Hindlimb muscle (tissue), 1 donor: ENCODE measurements at places on chromosomes 3 and 15. TPM values are rescaled to one million over a fixed set of nuclear protein-coding genes. Genes with fewer than 3 reads are reported as not detected.

GRCh38 chr3:173920386-173920785, 522.8 kb downstream of the NLGN1 start:
- no peak for DNase-seq

DNA sequence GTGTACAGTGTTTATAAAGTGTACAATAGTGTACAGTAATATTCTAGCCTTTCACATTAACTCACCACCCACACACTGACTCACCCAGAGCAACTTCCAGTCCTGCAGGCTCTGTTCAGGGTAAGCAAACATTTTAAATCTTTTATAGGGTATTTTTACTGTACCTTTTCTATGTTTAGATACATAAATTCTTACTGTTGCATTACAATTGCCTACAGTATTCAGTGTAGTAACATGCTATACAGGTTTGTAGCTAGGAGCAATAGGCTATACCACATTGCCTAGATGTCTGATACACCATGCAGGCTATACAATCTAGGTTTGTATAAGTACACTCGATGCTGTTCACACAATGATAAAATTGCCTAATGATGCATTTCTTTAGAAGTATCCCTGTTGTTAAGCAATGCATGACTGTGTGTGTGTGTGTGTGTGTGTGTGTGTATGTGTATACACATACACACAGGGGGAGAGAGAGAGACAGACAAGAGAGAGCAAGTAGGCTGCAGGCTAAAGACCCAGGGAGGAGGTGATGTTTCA, 72.5 kb upstream of the PRR23C start:
- DNase-seq, result no peak

DNA sequence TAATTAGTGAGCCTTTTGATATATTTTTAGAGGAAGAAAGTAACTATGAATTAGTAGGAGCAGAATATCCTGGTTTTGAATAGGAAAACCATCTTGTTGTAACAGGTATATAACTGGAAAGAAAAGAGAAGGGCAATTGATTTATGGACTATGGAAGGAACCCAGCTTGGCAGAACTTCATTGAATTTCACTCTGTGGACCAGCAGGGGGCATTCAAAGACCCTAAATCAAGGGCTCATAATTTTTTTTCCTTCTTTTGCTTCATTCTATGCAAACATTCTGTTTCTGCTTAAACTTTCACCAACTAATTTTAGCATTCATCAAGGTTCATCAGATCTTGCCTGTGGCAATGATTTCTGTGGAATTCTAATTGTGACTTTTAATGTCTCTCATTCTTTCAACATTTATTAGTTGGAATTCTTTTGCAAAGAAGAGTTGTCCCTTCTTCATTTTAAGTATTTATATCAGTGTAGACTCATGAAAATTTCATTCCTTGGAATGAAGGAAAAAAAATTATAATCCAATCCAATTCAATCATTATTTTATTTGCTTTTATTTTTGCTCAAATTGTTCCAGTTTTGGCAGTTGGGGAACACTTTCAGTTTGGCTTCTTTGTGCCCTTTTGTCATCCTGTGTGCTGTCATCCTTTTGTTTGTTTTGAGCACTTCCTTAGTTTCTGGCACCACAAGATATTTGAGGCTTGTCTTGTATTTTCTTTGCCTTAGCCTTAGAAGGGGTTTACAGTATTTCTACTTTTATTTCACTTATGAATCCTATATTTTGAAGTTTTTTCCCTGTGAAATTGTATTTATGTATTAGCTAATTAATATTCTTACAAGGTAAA, 30.4 kb downstream of the NXPE3 start:
- no peak for DNase-seq

Gene PLSCR2
- polyA plus RNA-seq, result not detected

Gene EIF4E3
- 9.3 TPM for polyA plus RNA-seq

Gene HOMER2
- polyA plus RNA-seq, result 22.4 TPM

Gene SLC24A5
- polyA plus RNA-seq, result 0.14 TPM
